Fibroblast of villous mesenchyme (primary cell): ENCODE measurements at places on chromosomes 13 and 19.
A peak's percentile ranks its signal among the peaks of the same experiment; 100 is the strongest.

GRCh38 chr13:97448503-97449251 lies 14.7 kb downstream of the RAP2A start:
- peak; percentile 71 for DNase-seq

DNA sequence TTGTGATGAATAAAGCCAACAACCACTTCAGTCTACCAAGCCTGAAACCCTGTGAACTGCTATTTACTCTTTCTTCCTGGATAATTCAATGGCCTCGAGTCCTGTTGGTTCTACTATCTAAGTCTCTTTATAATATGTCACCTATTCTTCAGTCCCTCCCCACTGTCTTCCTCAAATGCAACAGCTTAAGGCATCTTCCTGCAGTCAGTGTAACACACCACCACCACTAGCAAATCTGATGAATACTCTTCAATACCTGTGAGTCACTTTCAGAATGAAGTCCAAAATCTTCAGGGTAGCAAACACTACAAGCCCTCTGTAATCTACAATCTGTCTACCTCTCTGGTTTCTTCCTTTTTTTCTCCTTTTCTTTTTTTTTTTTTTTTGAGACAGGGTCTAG lies 32.9 kb downstream of the ZDHHC20 start:
- no peak for DNase-seq

DNA sequence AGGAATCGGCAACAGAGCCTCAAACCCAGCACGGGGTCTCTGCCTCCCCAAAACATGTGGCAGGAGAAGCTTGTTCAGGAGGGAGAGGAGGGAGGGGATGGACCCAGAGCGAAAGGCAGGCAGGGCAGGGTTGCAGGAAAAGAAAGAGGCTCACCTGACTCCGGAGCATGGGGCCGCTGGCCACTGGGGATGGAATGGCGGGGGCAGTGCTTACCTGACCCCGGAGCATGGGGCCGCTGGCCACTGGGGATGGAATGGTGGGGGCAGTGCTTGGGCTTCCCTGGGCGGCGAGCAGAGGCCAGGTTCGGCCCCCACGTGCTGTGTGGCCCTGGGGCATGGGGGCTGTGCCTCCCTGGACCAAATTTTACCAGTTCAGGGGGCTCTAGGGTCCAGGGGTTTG lies 13.3 kb upstream of the CELF5 start:
- DNase-seq = no peak

DNA sequence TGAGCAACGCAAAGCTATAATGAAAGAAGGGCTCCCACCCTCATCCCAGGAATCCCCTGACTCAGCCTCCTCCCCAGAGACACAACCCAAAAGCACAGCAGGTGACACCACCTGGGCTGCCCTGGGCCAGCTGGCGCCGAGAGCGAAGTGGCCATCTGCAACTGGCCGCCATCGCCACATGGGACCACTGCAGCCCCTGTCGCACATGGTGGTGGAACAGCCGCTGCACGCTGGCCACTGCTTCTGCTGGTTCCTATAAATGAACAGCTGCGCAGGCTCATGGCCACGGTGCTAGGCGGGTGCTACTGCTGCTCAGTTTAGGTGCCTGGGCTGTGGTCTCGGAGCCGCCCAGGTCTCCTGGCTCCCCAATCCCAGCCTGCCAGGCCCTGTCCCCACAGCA lies 11.6 kb upstream of the ISYNA1 start:
- DNase-seq = no peak

GRCh38 chr13:27355894-27356293 lies 68.5 kb upstream of the GTF3A start:
- no peak for DNase-seq

DNA sequence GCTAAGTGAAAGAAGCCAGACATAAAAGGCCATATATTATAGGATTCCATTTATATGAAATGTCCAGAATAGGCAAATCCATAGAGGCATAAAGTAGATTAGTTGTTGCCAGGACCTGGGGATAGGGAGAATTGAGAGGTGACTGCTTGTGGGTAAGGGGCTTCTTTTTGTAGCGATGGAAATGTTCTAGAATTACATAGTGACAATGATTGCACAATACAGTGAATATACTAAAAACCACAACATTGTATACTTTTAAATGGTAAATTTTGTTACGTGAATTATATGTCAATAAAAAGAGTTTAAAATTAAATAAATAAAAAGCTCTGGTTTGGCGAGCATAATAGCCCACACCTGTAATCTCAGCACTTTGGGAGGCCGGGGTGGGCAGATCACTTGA lies 486.8 kb downstream of the KLF12 start:
- DNase-seq = no peak

GRCh38 chr19:56223481-56223880 lies 21.4 kb downstream of the ZSCAN5C start:
- DNase-seq = no peak

DNA sequence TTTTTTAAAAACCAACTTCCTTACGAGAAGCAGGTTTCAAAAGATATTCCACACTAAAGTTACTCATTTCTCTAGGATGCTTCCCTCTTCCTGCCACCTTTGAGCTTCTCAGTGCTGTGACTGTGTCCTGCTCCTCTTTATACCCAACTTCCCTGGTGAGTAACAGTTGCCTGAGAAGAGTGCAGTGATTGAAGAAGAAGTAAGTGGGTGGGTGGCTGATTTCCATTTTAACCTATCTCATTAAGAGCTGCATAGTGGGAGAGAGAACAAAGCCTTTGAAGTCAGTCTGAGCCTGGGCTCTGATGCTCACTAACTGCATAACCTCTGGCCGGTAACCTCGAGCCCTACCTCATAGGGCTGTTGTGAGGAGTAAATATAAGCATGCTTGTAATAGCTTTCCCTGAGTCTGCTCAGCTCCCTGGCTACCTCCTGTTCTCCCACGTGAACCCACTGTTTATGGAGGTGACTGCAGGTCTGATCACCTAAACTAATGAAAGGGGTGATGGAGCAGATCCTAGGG lies 977.3 kb downstream of the UQCRFS1 start:
- no peak for DNase-seq

GRCh38 chr19:40294560-40294959 lies 9.4 kb upstream of the AKT2 start:
- no peak for DNase-seq

DNA sequence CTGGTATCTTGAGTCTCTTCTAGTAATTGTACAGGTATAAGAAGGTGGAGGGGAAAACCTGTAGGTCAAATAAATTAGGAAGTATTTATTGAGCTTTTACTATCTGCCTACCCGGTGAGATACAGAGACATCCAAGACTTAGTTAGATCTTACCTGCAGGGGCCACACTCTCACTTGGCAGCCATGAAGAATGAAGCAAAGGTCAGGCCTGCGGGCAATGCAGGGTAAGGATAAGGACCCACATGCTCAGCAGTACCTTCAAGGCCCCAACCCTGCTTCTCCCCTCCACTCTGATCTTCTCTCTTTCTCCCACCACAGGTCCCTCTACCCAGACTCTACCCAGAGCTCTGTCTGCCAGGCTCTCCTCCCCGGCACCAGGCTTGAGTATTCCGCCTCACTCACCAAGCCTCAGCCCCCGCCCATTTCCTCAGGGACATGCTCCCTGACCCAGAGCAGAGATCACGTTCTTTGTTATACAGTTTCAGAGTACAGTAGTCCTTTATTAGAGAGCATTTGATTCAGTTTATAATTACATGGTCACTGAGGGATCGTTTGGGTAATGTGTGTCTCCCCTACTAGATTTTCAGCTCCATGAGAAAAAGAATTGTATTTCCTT lies 18.9 kb upstream of the CLDN10 start:
- no peak for DNase-seq

GRCh38 chr13:99425485-99426341 lies 75.6 kb upstream of the TM9SF2 start:
- no peak for DNase-seq

DNA sequence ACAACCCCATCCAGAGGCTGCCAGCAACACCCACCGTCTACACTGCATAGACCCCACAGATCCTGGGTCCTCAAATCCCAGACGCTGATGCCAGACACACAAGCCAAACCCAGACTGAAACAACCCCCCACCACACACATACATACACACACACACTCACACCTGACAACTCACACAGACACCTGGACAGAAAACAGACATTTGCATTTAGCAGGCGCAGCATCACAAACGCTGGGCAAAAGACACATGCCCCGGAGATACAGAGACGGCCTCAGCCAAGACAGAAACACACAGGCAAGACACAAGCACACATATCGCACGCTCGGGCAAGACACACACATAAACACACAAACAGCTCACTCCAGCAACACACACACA lies 1.3 kb downstream of the BBC3 start:
- DNase-seq = peak; percentile 39

DNA sequence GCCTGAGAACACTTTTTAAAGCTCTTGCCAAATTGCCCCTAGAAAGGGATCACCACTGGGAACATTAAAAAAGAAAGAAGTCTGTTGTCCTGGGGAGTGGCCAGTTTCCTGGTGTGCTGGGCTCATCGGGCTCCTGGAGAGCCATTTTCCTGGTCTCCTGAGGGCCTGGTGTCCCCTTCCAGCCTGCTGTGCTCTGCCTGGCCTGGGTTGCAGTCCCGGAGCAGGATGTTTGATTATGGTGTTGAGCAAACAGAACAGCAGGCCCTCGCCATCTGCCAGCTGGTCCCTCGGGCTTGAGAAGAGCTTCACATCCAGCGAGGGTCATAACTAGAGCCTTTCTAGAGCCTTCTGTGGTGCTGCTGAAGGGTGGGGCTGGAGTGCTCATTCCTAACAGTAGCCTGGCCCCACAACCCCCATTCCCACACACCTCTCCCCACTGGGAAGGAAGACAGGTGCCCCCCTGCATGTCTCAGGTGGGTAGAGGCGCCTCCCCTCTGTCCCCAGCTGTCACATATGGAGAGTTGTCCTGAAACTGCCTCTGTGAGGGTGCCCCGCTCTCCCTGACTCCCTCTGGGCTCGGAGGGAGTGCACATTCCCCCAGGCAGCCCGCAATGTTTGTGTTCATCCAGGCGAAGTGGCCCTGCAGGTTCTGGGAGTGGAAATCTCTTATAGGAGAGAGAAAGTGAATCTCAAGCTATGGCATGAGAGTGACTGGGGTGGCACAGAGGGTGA lies 151.1 kb downstream of the SIPA1L3 start:
- no peak for DNase-seq

DNA sequence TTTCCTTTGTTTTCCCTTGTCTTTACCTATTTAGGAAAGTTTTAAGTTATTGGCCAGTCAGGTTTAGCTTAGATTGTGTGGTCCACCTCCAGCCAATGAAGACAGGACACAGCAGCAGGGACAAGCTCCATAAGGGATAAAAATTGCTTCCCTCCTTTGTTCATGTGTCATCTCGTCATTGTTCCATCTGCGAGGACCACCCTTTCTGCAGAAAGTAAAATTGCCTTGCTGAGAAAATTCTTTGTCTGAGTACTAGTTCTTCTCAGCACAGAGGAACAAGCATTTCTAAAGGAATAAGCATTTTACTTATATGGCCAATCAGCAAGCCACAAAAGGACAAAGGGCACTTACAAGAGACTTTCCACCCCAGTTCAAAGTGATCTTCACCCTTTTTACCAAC lies 11.4 kb downstream of the ZNF560 start:
- DNase-seq = no peak

GRCh38 chr19:5822181-5822844 lies 17.2 kb downstream of the FUT6 start:
- no peak for DNase-seq
